ENCODE measurements at places on chromosomes 12 and 14.

DNA sequence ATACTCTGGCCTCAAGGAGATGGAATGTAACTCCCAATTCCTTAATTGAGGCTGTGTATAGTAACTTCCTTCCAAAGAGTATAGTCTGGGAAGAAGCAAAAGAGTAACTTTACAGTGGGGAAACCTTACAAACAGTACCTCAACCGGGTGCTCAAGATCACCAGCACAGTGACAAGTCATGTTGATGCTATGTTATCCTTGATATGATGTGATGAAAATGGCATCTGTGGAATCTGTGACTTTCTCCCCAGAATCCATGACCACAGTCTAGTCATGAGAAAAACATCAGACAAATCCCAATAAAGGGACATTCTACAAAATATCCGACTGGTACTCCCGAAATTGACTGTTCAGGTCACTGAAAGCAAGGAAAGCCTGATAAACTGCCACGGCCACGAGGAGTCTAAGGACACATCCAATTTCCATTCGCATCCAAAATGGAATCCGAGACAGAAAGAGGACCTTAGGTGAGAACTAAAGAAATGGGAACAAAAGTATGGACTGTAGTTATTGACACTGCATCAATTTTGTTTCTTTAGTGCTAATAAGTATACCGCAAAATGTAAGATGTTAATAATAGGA lies 97.3 kb upstream of the FRMD6 start:
- DNase-seq: no peak

- DNase-seq: no peak
Measured at GRCh38 chr14:28764257-28765160, 2.1 kb upstream of the FOXG1 start.

GRCh38 chr12:116964054-116965050 lies 53.6 kb downstream of the FBXW8 start:
- no peak for DNase-seq

DNA sequence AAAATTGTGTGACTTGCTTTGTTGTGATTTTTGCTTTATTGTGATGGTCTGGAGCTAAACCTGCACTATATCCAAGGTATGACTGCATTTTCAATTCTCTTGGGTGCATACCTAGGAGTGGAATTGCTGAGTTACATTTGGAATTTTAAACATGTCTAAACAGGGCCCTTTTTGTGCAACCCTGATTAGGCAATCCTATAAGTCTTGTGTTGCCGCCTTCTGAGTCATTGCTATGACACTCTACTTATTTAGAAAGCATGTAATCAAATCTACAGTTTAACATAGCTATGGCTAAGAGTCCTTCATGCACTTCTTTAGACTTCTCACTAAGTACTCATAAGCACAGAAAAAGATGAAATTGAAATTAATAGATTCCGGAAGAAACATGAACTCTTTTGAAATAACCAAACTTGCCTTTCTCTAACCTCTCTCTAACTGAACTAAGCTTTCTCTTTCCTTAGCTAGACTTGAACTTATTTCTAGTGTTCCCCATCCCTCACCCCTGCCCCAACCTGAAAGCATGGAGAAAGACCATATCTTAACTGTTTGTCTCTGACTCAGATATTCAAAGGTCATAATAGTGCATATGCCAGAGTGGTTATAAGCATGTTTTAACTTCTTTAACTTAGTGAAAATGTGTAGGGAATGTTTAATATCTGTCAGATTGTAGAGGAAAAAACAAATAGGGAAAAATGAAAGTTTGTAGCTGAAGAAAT lies 203.0 kb downstream of the SNAPC1 start:
- no peak for DNase-seq

DNA sequence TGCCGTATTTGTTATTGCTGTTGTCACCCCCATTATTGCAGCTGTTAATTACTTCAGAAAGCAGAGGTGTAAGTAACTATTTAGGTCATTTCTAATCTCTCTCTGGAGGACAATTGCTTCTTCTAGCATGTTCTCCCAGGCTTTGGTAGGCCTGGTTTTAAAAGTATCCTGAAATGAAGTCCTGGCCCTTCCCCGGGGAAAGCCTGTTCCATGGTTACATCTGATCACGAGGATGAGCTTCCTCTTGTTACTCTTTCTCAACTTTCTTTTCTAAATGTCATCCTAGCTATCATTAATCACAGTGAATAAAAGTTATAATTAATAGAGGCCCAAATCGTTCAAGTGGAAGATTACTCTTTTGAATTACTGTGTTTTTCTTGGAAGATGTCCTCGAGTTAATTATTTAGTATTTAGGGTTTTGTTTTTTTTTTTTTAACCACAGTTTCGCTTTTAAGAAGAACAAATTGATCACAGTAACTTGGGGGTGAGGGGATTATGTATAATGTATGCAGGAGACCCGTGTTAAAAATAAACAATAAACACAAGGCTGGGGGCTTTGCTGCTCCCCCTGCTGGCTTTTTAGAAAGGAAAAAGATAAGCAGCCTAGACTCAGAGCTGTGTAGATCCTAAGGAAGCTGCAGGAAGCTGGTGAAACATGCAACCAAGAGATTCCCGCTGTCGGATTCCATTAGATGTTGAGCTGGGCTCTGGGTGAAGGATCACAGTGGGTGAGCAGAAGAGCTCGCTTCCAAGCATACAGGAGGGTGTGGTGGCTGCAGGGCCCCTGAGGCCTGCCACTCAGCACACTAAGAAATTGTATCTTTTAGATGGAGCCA lies 420.1 kb downstream of the FUT8 start:
- DNase-seq: no peak

All from GM10248 (cell line).